ENCODE measurements at places on chromosomes 12 and 14. TPM values are rescaled to one million over a fixed set of nuclear protein-coding genes. Genes with fewer than 3 reads are reported as not detected.

RD3L gene
- total RNA-seq: not detected

PIK3C2G gene
- 0.22 TPM for total RNA-seq

MRPL42 gene
- 70.8 TPM for total RNA-seq

CEP83 gene
- total RNA-seq: 19.5 TPM

AICDA gene
- 0.10 TPM for total RNA-seq

PPM1A gene
- 91.9 TPM for total RNA-seq

All from spinal cord (tissue), 10 donors.